ENCODE measurements at places on chromosomes 16 and 17.

DNA sequence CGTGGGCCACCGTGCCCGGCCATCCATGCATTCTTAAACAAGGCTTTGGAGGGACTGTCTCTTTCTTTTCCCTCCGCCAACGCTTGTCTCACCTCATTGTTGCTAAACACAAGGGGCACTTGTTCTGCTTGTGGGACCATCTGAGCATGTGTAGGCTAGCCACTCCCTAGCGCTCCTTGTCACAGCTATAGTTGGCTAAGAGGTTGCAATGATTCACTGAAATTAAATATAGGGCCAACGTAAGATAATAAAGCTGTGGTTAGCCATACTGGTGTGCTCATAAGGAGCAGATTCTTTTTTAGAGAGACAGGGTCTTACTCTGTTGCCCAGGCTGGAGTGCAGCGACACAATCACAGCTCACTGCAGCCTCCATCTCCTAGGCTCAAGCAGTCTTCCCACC, 41.2 kb downstream of the KIAA0513 start:
- no peak for DNase-seq

- DNase-seq = no peak
Measured at GRCh38 chr16:50509521-50510341, 38.5 kb upstream of the NKD1 start.

DNA sequence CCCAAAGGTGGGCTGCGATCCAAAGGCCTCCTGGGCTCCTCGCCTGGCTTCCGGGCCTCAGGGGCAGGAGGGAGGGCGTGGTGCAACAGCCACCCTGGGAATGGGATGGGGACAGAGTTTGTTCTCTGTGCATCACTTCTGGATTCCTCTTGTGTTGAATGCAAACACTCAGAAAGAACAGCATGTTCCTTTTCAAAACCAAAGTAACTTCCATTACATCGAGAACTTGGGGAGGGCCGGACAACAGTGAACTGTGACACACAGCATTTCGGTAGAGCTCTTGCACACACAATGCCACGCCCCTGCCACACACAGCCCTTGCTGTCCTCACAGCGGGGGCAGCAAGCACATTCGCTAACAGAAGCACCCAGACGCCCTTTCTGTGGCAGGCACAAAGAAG, 36.1 kb upstream of the FASN start:
- DNase-seq = no peak

DNA sequence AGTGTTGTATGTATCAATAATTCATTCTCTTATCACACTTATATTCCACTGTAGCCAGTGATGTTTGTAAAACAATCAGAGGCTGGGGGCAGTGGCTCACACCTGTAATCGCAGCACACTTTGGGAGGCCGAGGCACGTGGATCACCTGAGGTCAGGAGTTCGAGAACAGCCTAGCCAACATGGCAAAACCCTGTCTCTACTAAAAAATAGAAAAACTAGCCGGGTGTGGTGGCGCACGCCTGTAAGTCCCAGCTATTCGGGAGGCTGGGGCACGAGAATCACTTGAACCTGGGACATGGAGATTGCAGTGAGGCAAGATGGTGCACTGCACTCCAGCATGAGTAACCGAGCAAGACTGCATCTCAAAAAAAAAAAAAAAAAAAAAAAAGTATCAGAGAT, 217.0 kb downstream of the CPPED1 start:
- DNase-seq = no peak

DNA sequence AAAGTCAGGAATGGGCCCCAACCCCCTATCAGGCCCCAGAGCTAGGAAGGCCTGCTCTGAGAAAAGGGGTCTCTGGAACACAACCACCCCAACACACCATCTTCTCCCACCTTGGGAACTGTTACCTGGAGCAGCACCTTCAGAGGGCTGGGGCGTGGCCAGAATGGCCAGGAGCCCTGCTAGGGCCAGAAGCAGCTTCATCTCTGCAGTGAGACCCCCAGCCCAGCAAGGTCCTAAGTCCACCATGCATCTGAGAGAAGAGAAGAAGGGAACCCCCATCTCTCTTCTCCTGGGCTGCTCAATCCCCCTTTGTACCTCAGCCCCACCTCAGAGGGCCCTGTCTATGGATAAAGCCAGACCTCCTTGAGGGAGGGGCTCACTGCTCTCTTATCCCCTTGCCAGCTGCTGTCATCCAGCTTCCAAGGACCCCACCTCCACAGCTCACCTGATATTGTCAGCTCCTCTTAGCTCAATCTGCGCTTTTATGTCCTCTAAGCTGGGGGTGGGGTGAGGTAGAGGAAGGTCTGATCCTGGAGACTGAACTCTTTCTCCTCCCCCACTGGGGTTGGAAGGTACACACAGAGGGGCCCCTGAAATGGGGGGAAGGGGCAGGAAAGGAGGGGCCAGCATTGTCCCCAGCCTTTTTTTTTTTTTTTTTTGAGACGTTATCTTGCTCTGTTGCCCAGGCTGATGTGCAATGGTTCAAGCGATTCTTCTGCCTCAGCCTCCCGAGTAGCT, at the start of gene MPO:
TSS of gene MPO (minus strand) at position 456 of the 738 bp plus-strand sequence. CDS start at position 279, 177 bp downstream.
- DNase-seq = no peak

- DNase-seq = no peak
Measured at GRCh38 chr16:59909262-59909661, 1175.1 kb upstream of the GOT2 start.

DNA sequence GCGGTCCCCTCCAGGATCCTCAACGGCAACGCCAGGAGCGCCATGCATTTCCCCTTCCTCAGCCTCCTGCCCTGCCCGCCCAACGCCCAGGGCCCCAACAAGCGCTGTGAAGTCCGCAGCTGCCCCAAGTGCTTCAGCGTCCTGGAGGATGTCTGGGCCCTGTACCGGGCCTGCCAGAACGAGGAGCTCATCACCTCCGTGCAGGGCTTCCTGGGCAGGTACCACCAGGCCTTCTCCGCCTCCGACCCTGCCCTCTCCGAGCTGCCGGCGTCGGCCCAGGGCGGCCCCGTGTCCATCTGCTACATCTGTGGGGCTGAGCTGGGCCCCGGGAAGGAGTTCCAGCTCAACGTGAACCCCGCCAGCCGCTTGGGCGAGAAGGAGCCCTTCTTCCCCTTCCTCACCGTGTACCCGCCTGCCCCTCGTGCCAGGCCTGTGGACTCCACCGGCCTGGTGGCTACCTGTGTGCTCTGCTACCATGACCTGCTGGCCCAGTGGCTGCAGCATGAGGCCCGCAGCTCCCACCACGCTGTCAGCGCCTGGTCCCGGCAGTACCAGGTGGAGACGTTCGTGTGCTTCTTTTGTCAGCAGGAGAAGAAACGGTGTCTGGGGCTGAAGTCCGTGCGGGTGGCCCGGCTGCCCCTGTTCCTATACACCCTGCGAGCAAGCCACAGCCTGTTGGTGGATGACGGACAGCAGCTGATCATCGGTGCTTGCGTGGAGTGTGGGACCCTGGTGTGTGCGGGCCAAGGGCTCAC, 58.9 kb upstream of the CIBAR2 start:
- peak; percentile 19 for DNase-seq

- no peak for DNase-seq
Measured at GRCh38 chr16:70692130-70692872, 6.4 kb upstream of the MTSS2 start.

- DNase-seq = no peak
Measured at GRCh38 chr17:55852734-55853133, 101.9 kb downstream of the PCTP start.

DNA sequence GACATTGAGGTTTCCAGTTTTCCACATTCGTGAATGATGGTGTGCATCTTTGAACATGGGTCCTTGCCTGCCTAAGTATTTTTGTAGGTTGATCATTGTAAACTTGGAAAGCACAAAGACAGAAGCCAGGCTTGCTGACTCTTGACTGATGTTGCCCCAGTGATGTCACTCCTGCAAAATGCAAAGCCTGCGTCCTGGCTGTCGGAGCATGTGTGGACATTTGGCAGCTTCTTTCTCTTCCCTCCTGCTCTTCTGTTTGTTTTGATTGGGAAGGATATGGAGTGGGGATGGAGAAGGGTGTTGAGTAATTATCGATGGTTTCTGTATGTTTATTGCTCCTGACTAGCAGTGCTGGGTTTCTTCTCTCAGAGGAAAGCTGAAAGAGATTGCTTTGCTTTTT, 3.2 kb downstream of the NDE1 start:
- DNase-seq = no peak

- DNase-seq = no peak
Measured at GRCh38 chr16:26365161-26365940, 673.6 kb downstream of the HS3ST4 start.

- no peak for DNase-seq
Measured at GRCh38 chr17:8935191-8935590, 30.3 kb downstream of the PIK3R5 start.

GRCh38 chr16:87581857-87582215, 20.5 kb upstream of the JPH3 start:
- peak; percentile 78 for DNase-seq

DNA sequence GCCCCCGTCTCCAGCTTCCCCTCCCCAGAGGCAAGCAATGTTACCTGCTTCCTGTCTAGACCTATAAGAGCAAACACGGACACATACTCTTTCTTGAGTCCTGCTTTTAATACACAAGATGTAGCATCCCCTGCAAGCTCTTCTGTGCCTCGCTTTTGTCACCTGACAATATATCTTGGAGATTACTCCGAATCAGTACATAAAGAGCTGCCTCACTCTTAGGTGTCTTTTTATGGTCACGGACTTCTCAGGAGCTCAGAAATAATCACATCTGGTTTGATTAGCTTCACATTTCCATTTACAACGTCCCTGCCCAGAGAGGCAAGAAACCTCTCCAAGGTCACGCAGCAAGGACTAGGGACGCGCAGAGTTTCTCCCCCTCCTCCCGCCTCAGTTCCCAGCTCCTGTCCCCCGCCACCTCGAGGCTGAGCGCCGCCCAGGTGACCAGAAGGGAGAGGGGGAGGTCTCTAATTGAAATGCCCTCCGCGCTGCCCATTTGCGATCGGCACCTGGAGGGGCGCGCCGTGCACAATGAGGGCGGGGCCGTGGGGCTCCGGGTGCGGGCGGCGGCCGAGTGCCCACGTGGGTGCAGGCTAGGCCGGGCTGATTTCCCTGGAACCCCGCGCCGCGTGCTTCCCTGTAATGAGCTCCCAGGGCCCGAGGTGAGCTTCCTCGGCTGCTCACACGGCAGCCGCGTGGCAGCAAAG, 13.8 kb upstream of the SEZ6 start:
- no peak for DNase-seq

DNA sequence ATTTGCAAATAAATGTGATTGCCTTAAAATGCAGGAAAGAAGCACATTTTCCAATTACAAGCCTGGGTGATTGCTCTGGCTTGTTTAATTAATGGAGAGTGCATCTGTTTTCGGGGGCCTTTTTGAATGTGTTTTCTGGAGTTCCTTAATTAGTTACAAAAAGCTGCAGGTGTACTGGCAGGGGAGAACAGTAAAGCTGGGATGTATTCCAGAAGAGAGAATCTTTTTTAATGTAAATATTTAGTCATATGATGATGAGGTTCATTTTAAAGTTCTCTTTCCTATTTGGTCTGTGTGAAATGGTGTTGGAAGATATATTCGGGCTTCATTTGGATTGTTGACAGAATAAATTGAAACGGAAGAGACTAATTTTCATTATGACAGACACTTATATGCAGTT, 70.9 kb upstream of the N4BP1 start:
- no peak for DNase-seq

DNA sequence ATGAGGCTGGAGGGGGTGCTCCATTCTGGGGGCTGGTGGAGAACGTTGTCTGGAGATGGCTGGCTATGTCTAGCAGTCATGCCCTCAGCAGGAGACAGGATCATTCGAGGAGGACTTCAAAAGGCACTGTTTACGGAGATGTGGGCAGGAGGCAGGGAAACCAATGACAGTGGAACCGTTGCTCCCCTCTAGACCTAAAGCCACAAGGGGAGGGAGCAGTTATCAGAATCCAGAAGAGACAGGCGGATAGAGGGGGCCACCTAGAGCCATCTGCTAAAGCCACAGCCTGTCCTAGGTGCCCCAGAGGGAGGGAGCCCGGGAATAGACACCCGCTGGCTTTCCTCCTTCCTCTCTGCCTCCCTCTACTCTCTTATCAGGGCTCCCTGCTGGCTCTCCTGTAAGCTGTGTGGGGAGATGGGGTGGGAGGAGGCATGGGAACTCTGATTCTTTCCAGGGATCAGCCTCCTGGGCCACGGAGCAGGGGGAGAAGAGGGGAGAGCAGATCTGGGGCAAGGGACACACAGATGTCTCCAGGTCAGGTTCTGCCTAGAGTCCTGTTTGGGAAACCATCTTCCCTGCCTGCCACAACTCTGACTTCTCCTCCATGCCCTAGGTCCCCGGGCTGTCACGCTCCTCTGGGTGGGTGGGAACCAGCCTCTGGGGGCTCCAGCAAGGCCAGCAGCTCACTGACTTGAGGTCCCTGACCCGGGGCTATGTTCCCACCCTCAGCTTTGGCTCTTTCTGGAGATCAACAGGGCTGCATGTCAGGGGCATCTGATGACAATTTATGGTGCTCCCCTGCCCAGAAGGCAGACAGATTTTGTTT, 42.3 kb downstream of the IRX3 start:
- no peak for DNase-seq

DNA sequence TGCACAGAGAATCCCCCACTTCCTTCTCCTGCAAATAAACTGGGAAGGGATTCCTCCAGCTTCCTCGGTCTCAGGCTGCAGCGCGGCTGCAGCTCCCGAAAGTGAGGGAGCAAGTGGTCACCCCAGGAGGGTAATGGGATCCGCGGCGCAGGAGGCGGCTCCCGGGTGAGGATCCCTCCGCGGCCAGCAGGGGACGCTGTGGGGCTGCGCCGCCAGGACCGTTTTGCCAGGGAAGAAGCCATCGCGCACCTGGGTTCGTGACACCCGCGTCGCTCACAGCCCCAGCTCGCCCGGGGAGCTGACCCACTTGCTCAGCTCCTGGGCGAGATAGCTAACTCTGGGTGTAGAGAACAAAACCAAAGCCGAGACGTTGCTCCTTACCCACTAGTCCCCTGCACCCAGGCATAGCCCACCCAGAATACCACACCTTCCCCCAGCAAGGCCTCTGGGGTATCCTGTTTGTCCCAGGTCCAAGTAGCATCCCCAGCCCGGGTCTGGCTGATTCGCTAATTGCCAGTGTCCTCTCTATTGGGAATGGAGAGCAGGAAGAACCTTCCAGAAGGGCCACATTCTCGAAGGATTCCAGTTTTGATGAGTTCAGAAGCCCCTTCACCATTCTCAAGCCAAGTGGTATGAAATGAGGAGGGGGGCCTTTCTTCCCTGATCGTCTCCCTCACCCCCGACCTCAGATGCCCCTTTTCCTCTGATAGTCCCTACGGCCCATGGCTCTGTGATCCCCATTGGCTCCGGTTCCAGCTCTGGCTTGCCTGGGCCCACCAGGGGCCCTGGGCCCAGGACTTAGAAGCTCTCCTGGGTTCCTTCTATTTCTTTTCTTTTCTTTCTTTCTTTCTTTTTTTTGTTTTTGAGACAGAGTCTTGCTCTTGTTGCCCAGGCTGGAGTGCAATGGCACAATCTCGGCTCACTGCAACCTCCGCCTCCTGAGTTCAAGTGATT, 14.1 kb downstream of the CYGB start:
- peak; percentile 80 for DNase-seq
